Activated naive CD4-positive, alpha-beta T cell (primary cell): ENCODE measurements at places on chromosomes 3 and 15.
A peak's percentile ranks its signal among the peaks of the same experiment; 100 is the strongest.

DNA sequence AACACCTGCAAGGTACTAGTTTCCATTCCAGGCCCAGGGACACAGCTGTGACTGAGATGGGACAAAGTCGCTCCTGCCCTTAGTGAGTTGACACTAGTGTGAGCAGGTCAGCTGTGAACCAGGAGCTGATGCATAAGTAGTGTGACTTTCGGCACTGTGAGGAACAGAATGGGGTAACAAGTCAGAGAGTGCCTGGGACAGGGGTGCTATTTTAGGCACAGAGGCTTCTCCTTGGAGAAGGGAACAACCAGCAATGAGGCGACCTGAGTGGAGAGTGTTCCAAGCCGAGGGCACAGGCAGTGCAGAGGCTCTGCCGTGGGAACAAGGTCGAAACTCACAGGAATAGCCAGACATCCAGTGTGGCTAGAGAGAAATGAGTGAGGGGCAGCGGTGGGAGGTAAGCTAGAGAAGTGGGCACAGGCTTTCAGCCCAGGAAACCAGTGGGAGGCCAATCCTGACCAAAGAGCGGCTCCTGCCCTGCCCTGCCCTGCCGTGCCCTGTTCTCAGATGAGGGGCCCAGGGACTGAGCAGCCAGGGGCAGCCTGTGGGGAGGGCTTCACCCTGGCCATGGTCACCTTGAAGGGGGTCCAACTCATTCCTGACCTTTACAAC, 14.2 kb downstream of the DNAH1 start:
- no peak for DNase-seq

DNA sequence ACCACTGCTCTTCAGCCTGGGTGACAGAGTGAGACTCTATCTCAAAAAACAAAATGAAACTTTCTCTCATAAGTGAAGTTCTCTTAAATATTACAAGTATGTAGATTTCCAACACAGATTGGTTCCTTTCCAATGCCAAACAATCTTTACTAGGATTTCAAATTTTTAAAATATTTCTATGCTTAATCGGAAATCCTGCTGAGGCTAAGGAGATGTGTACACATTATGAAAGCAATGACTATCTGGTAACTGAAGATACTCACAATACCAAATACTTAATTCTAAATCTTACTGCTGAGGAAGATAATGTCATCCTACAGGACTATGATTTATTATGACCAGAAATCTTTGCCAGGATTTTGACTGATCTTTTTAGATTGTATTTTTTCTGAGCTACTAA, 255.6 kb upstream of the ZNF717 start:
- no peak for DNase-seq

GRCh38 chr3:37308247-37308646, 133.9 kb upstream of the LRRFIP2 start:
- DNase-seq, result no peak

GRCh38 chr15:49308686-49309085, 114.4 kb upstream of the FGF7 start:
- no peak for DNase-seq

GRCh38 chr15:73950831-73951561, 24.7 kb downstream of the LOXL1 start:
- peak; percentile 66 for DNase-seq

- no peak for DNase-seq
Observed at GRCh38 chr15:62066663-62067447, at the start of gene C2CD4A. Gene C2CD4A, plus strand, starts transcription at chr15:62066977. Its CDS starts 637 bp downstream, at chr15:62067614.

GRCh38 chr3:88480822-88481221, 331.1 kb downstream of the C3orf38 start:
- no peak for DNase-seq

DNA sequence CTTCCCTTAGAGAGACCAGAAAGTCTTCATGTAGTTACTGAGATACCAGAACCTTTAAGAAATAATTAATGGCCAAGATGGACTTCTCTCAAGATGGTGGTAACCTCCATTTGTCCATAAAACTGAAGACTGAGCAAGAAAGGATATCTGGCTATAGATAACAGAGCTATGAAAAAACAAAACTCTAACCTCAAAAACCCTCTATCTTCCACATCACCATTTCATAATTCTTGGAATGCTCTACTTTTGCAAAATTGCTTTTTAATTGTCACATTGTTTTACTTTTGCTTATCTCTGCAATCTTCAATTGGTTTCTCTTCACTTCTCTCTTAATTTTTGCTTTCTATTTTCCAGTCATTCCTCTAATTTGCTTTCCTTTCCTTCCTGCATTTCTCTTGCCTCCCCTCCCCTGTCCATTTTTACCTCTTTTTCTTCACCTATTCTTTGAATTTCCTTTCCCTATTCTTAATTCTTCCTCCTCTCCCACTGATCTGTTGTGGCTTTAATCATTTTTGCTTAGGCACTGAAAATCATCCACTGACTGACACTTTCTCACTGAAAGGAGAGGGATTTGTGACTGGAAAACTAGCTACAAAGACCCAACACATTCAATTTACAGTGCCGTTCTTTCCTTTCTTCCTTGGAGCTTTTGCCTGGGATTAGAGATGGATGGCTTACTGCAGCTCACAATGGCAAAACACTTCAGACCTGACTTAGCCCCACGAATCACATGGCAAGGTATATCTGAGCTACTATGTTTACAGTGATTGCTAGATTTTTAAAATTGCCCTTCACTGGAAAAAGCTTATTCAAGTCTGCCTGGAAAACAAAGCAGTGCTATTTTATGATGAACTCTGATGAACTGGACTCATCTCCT, 242.8 kb downstream of the CHST2 start:
- no peak for DNase-seq

- no peak for DNase-seq
Observed at GRCh38 chr15:27061739-27062138, 90.8 kb downstream of the GABRG3 start.
